CD4-positive, alpha-beta T cell treated with Interferon alpha-2 for 1 hour (primary cell): ENCODE measurements at places on chromosomes 11 and 22.

DNA sequence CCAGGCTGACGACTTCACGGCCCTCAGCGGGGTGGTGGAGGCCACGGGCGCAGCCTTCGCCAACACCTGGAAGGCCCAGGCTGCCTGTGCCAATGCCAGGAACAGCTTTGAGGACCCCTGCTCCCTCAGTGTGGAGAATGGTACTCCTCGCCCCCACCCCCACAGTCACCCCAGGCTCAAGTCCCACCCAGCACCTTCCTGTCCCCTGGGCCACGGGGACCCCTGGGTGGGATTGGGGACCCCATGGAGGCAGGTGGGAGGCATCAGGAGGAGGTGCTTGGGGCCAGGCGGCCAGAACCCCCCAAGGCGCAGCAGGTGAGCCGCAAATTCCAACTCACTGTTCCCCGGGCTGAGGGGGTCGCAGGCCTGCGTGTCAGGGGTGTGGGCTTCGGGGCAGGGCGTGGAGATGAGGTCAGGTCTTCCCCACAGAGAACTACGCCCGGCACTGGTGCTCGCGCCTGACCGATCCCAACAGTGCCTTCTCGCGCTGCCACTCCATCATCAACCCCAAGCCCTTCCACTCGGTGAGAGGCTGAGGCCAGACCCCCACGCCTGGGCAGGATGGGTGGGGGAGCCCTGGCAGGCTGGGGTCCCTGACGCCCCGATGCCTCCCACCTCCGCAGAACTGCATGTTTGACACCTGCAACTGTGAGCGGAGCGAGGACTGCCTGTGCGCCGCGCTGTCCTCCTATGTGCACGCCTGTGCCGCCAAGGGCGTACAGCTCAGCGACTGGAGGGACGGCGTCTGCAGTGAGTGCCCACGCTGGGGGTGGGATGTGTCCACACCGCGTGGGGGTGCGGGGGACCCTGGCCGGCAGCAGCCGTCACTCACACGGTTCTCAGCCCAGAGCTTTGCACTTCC is 9.4 kb downstream of the MUC5B start:
- DNase-seq: no peak

- no peak for DNase-seq
Measured at GRCh38 chr11:126886636-126887035, 113.9 kb downstream of the KIRREL3 start.

- DNase-seq: no peak
Measured at GRCh38 chr11:94405062-94405833, 4.0 kb upstream of the GPR83 start.

GRCh38 chr22:44597616-44598015 is 99.6 kb upstream of the RTL6 start:
- DNase-seq: no peak

- no peak for DNase-seq
Measured at GRCh38 chr11:118206391-118207031, 18.3 kb downstream of the JAML start.

DNA sequence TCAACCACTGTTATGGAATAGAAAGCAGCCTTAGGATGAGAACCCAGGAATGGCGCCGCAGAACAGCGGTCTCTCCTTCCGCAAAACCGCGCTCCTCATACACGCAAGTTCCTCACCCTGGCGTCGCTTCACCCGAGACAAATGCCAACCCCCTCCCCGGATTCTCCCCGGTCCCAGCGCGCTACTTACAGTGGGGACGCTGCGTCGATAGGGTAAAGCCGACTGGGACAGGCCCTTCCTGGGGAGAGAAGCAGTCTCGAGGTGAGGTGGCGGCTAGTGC is 287 bp downstream of the RPS13 start:
- no peak for DNase-seq

DNA sequence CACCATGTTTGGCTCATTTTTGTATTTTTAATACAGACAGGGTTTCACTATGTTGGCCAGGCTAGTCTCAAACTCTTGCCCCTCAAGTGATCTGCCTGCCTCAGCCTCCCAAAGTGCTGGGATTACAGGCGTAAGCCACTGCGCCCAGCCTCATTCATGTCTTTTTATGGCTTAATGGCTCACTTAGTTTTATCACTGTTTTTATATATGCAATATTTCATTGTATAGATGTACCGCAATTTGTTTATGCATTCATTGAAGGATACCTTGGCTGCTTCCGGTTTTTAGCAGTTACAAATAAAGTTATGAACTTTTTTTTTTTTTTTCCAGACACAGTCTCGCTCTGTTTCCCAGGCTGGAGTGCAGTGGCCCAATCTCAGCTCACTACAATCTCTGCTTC is 5.5 kb upstream of the TCN2 start:
- no peak for DNase-seq

GRCh38 chr11:14861680-14862079 is 30.4 kb downstream of the CYP2R1 start:
- no peak for DNase-seq

DNA sequence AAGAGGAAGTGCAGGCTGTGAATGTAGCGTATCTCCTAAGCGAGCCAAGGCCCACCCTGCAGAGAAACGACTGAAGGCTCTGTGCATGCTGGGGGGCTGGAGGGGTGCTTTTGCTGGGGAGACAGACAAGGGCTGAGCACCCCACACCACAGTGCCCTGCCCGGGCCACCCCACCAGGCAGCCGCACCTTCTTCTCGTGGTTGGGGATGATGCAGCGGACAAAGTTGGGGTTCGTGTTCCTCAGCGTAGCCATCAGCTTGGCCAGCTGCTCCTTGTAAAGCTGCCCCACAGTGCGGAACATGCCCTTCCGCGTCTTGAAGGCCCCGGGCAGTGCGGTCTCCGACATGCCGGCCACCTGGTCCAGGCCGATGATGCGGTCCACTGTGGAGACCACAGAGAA is 53.3 kb downstream of the APOL1 start:
- no peak for DNase-seq

GRCh38 chr11:76807206-76807875 is 24.2 kb downstream of the TSKU start:
- peak; percentile 49 for DNase-seq

DNA sequence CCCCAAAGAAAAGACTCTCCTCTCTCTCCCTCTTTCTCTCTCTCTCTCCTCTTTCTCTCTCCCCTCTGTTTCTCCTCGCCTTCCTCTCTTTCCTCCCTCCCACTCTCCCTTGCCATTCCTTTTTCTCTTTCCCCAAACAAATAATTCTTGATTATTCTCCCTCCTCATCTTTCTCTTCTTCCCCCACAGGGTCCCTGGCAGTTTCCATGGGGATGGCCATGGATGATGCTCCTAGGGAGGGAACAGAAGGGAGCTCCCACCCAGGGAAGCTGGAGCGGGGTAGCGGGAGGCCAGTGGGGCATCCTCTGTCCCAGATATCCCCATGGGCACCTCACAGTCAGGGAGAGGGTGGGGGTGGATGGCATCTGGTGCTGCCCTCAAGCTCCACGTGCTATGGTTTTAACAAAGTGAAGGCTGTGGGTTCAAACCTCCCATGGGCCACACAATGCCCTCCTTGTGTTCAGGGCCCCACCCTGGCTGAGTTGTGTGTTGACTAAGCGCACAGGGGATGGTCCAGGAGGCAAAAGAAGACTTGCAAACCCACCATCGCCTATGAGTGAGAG is 266.4 kb downstream of the BUD13 start:
- DNase-seq: no peak

- DNase-seq: no peak
Measured at GRCh38 chr11:67300756-67301312, 2.5 kb upstream of the SSH3 start.

GRCh38 chr11:120365512-120365911 is 29.3 kb downstream of the ARHGEF12 start:
- DNase-seq: no peak

DNA sequence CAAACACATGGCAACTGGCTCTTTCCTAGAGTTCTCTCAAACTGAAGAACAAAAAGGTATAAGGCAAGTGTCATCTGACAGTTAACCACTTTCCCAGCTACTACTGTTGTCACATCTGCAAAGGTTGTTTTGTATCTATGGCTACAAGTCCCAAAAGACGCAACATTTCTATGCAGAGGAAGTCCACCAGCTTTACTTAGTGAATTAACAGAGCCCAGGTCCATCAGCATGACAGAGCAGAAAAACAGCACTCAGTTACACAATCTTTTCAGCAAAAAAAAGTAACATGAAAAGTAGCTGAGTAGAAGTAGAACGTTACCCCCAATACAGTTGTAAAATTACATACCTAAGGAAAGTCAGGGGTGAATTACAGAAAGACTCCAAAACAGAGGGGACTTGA is 12.1 kb downstream of the CPSF7 start:
- peak; percentile 37 for DNase-seq

- DNase-seq: no peak
Measured at GRCh38 chr11:122181372-122181771, 65.4 kb upstream of the BLID start.

GRCh38 chr22:30572840-30573593 is 1.4 kb downstream of the GAL3ST1 start:
- no peak for DNase-seq

DNA sequence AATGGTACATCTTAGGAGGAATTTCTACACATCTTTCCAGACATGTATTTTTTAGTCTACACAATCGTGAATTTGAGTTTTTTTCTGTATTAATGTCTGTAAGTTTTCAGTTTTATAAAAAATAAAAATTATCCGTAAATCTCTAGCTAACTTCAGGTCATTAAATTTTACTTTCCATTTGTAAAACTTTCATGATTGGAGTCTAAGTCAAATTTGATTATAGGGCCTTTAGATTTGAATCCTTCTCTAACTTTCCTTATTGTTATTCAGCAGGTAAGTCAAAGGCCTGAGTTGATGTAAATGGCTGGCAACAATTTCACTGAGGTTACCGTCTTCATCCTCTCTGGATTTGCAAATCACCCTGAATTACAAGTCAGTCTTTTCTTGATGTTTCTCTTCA is at the start of gene OR8I2:
OR8I2 (plus strand) TSS at position 301 of the 400 bp plus-strand sequence; CDS start at position 301, 0 bp downstream.
- no peak for DNase-seq

DNA sequence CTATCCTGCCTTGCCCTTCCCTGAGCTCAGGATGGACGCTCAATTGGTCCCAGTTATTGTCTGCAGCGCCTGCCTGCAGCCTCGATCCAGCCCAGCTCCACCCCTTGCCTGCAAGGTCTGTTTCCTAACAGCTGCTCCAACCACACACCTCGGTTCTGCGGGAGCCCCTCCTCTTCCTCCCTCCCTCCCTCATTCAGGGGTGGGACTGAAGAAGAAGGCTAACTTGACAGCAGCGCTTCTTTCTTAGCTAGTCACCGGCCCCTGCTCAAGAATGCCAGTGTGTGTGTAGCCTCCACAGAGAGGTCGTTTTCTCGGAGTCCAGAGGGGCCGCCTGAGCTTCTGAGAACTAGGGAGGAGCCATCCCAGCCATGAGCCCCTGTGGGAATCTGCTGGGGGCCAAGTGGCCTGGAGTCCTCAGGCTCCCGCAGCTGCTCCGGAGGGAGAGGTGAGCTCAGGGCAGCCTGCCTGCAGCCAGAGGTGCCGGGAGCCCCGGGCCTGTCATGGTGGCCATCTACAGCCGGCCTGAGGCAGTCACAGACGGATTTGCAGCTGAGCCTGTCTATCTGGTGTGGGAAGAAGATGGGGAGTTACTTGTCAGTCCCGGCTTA is 36.1 kb downstream of the LIMK2 start:
- peak; percentile 61 for DNase-seq

DNA sequence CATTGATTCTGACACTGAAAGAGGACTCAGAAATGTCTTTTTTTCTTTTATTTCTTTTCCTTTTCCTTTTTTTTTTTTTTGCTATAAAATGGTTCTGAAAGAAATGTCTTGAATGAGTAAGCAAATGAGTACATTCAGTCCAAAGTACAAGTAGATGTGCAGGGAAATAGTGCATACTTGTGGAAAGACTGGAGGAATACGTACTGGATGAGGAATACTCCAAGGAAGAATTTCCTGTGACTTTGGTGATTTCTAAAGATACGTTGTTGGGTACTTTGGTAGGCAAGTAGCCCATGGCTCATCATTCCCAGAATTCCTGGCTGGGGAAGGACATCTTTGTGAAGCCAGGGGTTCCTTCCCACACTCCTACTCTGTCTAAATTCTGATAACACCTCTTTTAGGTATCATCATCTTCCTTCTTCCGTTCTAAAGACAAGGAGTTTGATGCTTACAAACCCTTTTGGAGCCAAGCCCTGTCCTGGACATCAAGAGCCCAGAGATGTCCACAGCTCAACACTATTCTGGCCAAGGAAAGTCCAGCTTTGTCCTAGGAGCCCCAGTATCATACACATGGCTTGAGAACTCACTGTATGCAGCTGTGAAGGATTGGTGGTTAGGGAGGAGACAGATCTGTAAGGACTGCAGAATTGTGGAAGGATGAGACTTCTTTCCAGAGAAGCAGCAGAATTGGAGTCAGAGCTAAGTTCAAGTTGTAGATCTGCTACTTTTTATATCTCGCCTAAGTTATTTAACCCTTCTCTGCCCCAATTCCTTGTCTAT is 4.8 kb upstream of the NUP98 start:
- DNase-seq: no peak

- DNase-seq: no peak
Measured at GRCh38 chr11:120928627-120929026, 95.3 kb upstream of the TBCEL start.

DNA sequence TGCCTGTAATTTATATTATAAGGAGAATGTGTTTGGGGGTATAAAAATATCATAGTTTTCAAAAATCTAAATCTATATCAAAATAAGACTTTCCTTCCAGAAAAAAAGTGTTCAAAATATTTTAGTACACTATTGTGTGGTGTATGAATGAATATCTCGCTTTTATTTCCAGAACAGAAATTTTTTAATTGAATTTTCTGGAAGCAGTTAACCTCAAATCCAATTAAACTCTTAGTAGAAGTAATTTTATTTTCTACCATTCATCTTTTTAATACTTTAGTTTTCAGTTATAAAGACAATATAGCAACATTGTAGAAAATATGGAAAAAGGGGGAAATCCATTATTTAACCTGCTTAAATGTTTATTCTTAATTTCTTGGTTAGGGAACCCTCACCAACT is 58.7 kb downstream of the ACER3 start:
- no peak for DNase-seq

DNA sequence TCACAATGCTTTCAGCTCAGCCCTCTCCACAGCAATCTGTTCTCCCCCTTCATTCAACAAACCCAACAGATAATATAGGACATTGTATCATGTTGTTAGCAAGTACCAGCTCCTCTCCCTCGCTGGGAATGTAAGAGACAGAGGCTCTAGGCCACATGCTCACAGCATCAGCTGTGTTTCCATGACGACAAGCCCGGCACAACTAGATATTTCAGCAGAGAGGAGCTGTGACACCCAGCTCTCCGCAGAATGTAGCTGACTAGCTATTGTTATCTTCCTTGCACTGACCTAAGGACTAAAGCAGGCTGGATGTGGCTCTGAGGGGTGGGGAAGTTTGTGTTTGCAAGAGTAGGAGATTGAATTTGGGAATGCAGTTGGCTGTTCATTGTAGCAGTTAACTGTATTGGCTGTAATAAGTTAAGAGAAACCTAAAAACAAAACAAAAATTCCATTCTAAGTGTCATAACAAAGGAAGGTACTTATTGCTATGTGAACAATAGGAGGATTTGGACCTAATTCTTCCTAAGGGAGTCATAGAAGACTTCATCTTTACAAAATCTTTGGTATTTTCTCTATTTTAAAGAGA is 28.0 kb upstream of the RRAS2 start:
- no peak for DNase-seq

- DNase-seq: no peak
Measured at GRCh38 chr11:11618973-11619435, 2.8 kb downstream of the GALNT18 start.

- DNase-seq: no peak
Measured at GRCh38 chr11:15843309-15843872, 513.0 kb downstream of the SOX6 start.
